SK-N-MC (cell line): ENCODE measurements at places on chromosomes 16 and 17.

DNA sequence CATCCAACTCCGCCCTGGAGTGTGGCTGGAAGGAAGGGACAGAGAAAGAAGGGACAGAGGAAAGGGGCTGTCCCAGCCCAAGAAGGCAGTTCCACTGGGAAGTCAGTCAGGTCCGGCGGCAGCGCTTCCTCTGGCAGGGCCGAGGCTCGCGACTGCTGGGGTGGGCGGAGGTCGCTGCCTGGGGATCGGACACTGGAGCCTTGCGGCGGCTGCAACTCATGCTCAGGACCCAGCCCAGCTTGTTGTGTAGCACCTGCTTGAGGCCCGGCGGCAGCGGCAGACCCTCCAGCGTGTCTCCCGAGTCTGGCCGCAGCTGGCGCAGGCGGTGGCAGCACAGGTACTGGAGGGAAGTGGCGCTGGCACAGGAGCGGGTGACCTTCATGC, 4.0 kb upstream of the MRPS34 start:
- DNase-seq = no peak

- DNase-seq = no peak
These were observed 27.9 kb upstream of the HYDIN start for GRCh38 chr16:71258372-71258771.

- DNase-seq = no peak
These were observed 376.1 kb upstream of the ERCC4 start for GRCh38 chr16:13543850-13544249.

- DNase-seq = no peak
These were observed 17.4 kb upstream of the SUPT4H1 start for GRCh38 chr17:58369214-58370031.

GRCh38 chr17:61425682-61426481, 26.2 kb downstream of the TBX2 start:
- no peak for DNase-seq

GRCh38 chr17:39688945-39689344, 1.1 kb upstream of the PGAP3 start:
- DNase-seq = no peak

- no peak for DNase-seq
These were observed 33.9 kb upstream of the MLKL start for GRCh38 chr16:74734361-74735161.

DNA sequence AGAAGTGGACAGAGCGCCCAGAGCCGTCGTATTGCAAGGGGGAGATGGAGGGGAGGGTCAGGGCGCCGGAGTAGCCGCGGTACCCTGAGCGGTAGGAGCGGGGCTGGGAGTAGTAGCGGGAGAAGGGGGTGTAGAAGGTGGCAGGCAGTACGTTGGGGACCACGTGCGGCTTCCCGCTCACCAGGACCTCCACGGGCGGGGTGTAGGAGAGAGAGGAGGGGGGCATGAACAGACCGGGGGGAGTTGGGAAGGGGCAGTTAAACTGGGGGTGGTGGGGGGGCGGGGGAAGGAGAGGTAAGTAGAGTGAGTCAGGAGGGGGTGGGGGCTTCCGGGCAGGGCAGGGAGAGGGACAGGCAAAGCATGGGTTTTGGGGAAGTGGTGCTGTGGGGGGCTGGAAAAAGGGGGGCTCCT, 16.8 kb downstream of the ST6GALNAC2 start:
- no peak for DNase-seq
